Substantia nigra (tissue), 51 donors: ENCODE measurements at places on chromosomes 2 and 18.

GRCh38 chr2:119731983-119732382 lies 27.7 kb upstream of the PTPN4 start:
- no peak for DNase-seq

GRCh38 chr2:190179754-190180312 lies 117.3 kb upstream of the MSTN start:
- peak; percentile 5 for DNase-seq

DNA sequence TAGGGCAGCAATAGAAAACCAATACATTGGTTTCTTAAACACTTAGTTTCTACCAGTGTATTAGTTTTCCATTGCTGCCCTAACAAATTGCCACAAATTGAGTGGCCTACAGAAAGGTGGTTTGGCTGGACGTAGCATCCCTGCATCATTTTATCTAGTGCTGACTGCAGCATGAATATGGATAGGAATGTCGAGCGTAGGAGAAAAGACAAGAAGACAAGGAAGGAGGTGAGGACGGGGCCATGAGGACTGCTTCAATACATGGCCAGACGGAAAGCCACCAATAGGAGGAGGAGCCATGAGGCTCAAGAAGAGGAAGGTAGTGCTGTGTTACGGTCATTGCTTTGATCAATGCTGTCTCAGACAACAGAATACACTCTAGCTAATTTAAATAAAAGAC lies 154.5 kb upstream of the NDUFV2 start:
- no peak for DNase-seq

DNA sequence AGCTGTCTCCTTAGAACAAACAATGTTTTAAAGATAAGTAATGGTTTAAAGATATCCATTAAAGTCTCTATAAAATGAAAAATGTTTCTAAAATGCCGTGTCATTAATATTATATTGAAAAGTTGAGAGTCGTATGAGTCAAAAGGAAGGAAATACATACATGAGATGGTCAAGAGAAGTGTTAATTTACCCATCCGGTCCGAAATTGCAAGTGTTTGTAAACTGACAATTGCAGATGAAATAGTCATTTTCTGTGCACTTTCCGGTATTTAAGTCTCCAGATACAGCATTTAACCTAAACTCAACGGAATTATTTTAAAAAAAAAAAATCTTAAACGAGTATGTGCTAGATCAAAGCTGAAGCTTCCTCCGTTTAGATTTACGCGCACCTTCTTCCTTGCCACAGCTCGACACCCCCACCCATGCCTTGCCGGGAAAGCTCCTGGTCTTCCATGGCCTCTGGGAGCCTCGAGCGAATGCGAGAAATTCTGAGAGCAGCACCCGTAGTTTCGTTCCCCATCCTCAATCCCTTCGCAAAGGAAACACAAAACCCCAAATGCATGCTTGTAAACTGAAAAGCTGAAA lies 1.8 kb downstream of the DSC3 start:
- DNase-seq: no peak

DNA sequence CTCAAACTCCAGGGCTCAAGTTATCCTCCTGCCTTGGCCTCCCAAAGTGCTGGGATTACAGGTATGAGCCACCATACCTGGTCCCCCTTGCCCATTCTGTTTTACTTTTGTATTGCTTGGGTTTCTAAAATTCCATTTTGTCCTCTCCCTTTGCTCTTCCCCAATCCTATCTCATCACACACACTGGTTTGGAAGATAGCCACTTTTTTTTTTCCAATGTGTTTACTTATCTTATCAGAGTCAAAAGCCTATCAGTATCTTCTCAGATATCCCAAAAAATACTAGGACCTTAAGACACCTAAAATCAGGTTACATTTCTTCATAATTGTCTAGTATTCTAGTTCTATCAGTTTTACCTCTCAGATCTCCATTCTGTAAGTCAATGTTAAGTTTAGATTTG lies 56.1 kb downstream of the MSH2 start:
- no peak for DNase-seq

DNA sequence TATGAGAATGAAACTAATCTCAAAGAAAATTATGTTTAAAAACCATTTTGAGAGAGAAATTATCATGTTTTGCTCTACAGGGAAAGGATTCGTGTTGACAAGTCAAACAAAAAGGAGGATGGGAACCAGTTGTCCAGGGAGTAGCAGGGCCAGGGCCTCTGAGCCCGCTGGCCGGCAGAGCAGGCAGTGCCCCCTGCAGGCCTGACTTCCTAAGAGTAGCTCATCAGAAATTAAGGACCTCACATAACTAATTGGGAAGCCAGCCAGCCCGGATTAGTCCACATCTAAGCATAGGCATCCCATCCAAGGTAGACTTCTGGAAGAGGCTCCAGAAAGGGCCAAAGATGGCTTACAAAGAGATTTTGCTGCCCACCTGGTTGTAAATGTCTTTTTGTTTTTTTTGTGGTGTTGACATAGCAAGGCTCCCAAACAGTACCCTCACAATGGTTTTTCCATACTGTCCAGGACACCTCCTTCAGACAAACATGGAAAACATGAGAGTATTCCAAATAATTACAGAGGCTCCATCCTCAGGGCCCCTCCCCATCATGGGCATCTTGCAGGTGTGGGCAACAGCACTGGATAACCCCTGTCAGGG lies 241.2 kb upstream of the TANK start:
- DNase-seq: no peak
